Chondrocyte (in vitro differentiated cells): ENCODE measurements at places on chromosomes 3 and 15.

- H3K36me3 ChIP-seq = no peaks in the 10 kb centered on the region
- peaks cover 11% of the 10 kb centered on the region for H3K4me1 ChIP-seq
- DNase-seq = no peak
- no peak overlapping the region for H3K27ac ChIP-seq
Observed at GRCh38 chr15:33584797-33585196, 274.0 kb downstream of the RYR3 start.

GRCh38 chr15:80697075-80697685, 2.1 kb downstream of the ABHD17C start:
- peaks cover 51% of the 10 kb centered on the region for H3K4me1 ChIP-seq
- no peak overlapping the region for H3K27ac ChIP-seq
- H3K36me3 ChIP-seq = no peaks in the 10 kb centered on the region
- DNase-seq = no peak

DNA sequence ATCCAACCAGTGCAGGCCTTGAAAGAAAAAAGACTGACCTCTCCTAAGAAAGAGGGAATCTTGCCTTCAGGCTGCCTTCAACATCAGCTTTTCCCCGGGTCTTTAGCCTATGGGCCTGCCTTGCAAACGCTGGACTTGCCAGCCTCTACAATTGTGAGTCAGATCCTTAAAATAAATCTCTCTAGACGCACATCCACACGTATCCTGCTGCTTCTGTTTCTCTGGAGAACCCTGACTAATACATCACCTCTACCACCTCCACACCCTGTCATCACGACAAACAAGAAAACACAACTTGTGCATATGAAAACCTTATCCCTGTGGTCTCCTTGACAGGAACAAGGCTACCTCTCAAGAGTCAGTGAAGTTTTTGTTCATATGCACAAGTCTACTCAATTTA, 11.8 kb downstream of the CYFIP1 start:
- H3K36me3 ChIP-seq = no peaks in the 10 kb centered on the region
- H3K27me3 ChIP-seq = no peaks in the 10 kb centered on the region
- H3K27ac ChIP-seq = peak overlapping the region; percentile 81
- DNase-seq = no peak
- peaks cover 39% of the 10 kb centered on the region for H3K4me1 ChIP-seq

GRCh38 chr15:62769604-62770003, 272.9 kb upstream of the TPM1 start:
- H3K36me3 ChIP-seq = peaks cover 11% of the 10 kb centered on the region
- no peaks in the 10 kb centered on the region for H3K27me3 ChIP-seq
- no peak overlapping the region for H3K4me3 ChIP-seq
- no peak overlapping the region for H3K27ac ChIP-seq
- no peak for DNase-seq

- H3K27ac ChIP-seq = no peak overlapping the region
- no peaks in the 10 kb centered on the region for H3K4me1 ChIP-seq
- H3K36me3 ChIP-seq = no peaks in the 10 kb centered on the region
- no peak for DNase-seq
- H3K4me3 ChIP-seq = no peak overlapping the region
Observed at GRCh38 chr3:139611528-139611927, 66.2 kb downstream of the NMNAT3 start.
